GM18507 (cell line): ENCODE measurements at places on chromosomes 1 and 21.

DNA sequence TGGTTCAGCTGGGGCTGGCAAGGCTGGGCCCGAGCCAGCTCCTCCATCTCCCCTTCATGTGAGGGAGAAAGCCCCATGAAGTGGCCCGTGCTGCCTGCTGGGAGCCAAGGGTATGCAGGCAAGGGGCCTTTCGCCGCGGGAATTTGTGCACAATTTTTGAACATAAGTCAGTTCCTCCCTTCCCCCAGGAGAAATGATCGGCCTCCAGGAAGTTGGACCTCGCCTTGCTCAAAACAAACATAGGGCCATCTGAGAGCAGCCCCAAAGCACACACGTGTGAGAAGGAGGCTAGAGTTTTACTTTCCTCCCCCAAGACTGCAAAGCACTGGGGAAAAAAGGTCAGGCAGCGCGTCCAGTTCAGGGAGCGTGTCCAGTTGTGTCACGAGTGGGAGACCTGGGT, 64.7 kb downstream of the PRDM16 start:
- DNase-seq: no peak

- DNase-seq: no peak
Observed at GRCh38 chr1:175480343-175480822, 263.0 kb downstream of the TNR start.

GRCh38 chr1:72547412-72547811, 265.1 kb upstream of the NEGR1 start:
- no peak for DNase-seq

DNA sequence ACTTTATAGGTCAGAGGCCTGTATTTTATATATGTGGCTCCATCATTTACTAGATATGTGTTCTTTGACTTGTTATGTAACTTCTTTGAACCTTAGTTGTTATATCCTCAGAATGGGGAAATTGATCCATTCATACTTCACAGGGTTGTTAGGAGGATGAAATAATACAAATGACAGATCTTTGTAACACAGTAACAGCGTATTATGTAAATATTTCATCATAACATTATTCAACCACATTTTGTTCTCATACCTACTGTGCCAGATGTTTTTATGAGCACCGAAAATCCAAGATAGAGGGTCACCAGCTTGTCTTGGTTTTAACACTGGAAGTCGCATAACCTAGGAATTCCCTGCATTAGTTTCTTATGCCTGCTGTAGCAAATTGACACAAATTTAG, 3.3 kb downstream of the SUCO start:
- no peak for DNase-seq

- no peak for DNase-seq
Observed at GRCh38 chr1:22044690-22045420, 7.7 kb upstream of the CDC42 start.

DNA sequence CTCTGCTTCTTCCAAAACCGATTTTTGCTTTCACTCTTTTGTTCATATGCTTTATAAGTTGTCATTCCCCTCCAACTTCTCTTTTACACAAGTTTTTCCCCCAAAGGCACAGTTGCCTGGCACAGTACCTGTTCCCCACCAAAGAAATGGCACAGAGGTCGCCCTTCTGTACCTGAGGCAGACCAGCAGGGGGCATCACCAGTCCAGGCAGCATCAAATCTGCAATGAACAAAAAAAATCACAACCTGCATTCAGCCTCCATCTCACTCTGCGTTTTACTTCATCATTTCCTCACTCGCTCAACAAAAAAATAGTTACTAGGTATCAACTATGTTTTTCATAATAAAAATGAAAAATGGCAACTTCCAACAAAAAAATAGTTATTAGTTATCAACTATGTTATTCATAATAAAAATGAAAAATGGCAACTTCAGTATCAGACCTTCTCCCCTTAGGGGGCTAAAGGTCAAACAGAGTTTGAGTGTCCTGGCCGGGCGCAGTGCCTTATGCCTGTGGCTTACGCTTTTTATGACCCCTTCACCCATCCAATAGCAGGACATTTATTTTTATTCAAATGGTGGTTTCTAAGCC, 4.1 kb downstream of the EIF2D start:
- no peak for DNase-seq

DNA sequence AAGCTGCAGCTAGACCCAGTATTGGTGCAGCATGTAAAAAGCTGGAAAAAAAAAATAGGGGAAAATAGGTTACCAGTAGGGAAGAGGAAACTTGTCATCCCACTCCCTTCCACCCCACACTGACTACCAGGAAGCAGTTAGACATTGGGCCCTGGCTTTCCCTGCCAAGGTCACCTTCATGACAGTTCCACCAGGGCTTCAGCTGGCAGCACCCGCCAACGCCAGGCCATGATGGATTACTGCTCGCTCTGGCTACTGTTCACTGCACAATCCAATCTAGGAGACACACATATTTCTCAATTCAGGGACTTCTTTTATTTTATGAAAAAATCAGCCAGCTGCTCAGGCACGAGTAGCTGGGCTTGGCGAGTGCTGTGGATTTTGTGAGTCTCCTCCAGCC, 127.7 kb downstream of the DMRTA2 start:
- DNase-seq: no peak

- DNase-seq: no peak
Observed at GRCh38 chr1:9331016-9331415, 38.3 kb downstream of the SPSB1 start.

GRCh38 chr1:17227358-17227915, 21.5 kb upstream of the PADI3 start:
- no peak for DNase-seq

DNA sequence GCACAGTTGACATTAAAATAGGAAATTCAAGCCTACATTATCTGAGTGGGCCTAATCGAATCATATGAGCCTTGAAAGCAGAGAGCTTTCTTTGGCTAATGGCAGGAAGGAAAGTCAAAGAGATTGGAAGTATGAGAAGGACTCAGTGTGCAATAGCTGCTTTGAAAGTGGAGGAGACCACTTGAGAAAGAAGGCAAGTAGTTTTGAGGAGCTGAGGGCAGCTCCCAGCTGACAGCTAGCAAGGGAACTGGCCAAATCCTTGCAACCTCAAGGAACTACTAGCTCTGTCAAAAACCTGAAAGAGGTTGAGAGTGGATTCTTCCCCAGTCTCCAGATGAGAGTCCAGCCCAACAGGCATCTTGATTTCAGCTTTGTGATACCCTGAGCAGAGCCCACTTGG, 149.0 kb upstream of the CACYBP start:
- DNase-seq: no peak

DNA sequence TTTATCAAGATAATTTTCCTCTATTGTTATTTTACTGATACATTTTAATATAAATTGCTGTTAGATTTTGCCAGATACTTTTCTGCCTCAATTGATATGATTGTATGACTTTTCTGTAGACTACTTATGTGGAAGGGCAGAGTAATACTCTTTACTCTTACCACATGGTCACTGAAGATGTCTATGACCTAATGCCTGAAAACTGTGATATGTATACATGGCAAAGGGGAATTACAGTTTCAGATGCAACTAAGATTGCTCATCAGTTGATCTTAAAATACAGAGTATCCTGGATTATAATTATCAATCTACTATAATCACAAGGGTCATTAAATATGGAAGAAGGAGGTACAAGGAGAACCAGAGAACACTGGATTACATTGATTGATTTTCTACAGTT, 1528.0 kb downstream of the BRINP3 start:
- no peak for DNase-seq

GRCh38 chr1:57258557-57259325, 165.1 kb downstream of the DAB1 start:
- no peak for DNase-seq

DNA sequence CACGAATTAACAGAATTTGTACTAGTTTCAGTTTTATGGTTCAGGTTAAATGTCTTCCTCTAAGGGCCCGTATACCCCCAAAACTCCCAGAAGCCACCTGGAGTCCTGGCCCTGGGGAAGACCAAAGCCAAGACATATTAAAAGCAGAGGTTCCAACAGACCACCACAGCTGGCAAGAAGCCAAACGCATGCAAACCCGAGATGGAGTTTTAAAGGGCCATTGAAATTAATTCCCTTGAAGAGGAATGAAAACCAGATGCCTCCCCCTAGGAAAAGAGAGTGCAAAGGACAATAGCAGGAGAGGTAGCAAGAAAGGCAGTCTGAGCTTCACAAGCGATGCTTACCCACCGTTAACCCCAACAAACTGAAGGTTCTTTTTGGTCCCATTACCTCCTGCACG, 48.1 kb downstream of the KANK4 start:
- DNase-seq: no peak

GRCh38 chr1:97980530-97980929, 59.7 kb upstream of the DPYD start:
- DNase-seq: no peak

- DNase-seq: no peak
Observed at GRCh38 chr1:66723985-66724384, 28.3 kb upstream of the DYNLT5 start.

- no peak for DNase-seq
Observed at GRCh38 chr1:234942012-234942332, 186.7 kb downstream of the TOMM20 start.

DNA sequence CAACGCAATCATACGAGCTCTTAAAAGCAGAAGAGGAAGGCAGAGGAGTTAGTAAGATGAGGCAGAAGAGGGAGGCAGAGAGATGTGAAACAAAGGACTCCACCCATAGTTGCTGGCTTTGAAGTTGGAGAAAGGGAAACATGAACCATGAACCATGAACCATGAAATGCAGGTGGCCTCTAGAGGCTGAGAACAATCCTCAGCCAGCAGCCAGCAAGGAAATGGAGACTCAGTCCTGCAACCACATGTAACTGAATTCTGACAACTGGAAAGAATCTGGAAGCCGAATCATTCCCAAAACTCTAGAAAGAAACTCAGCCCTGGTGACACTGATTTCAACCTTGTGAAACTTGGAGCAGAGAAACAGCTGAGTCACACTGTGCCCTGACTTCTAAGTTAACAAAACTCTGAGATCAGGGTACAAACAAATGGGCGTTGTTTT, 10.1 kb downstream of the DIPK1A start:
- no peak for DNase-seq

- no peak for DNase-seq
Observed at GRCh38 chr1:7363450-7363849, 407.6 kb upstream of the VAMP3 start.

DNA sequence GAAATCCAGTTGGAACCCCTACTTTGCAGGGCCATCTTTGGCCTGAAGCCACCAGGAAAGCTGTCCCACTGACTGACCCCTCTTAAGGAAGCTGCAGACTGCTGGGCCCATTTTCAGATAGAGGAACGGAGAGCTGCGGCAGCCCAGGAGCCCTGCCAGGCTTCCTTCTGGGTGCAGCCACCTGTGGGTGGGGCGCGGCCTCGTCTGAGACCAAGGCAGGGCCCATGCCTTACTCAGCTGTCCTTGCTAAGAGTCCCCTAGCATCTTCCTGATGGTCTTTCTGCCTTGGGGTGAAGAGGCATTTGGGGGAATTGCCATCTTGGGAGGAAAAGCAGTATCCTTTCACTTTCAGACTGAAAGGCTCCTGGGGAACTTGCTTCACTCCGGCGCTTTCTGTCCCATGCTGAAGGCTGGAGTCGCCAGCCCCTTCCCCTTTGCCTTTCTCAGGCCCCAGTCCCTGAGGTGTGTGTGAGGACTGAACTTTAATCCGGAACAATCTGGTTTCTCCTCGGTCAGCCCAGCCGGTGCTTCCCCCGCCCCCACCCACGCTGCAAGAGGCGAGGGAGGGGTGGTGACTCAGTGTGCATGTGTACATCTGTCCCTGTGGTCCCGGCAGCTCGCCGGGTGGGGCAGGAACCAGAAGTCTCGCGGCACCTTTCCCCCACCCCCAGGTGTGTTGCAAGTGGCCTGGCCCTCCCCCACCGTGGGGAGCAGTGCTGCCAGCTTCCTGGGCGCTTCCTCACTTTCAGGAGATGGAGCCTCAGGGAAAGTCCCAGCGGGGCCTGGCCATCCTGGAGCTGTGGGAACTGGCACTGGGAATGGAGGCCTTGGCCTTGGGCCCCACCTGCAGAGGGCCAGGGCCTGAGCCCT, 5.1 kb downstream of the ZC3H12A start:
- DNase-seq: peak; percentile 83

- DNase-seq: no peak
Observed at GRCh38 chr1:222285526-222285925, 262.4 kb downstream of the HHIPL2 start.

DNA sequence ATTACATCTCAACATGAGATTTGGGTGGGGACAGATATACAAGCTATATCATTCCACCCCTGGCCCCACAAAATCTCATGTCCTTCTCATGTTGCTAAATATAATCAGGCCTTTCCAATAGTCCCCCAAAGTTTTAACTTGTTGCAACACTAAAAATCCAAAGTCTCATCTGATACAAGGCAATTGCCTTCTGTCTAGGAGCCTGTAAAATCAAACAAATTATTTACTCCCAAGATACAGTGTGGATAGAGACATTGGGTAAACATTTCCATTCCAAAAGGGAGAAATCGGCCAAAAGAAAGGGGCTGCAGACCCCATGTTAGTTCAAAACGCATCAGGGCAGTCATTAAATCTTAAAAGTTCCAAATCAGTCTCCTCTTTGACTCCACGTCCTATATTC, 47.0 kb downstream of the SYT14 start:
- DNase-seq: no peak

- DNase-seq: no peak
Observed at GRCh38 chr1:64811131-64811530, 66.3 kb downstream of the RAVER2 start.

GRCh38 chr1:109806733-109807400, 43.1 kb upstream of the EPS8L3 start:
- DNase-seq: no peak

DNA sequence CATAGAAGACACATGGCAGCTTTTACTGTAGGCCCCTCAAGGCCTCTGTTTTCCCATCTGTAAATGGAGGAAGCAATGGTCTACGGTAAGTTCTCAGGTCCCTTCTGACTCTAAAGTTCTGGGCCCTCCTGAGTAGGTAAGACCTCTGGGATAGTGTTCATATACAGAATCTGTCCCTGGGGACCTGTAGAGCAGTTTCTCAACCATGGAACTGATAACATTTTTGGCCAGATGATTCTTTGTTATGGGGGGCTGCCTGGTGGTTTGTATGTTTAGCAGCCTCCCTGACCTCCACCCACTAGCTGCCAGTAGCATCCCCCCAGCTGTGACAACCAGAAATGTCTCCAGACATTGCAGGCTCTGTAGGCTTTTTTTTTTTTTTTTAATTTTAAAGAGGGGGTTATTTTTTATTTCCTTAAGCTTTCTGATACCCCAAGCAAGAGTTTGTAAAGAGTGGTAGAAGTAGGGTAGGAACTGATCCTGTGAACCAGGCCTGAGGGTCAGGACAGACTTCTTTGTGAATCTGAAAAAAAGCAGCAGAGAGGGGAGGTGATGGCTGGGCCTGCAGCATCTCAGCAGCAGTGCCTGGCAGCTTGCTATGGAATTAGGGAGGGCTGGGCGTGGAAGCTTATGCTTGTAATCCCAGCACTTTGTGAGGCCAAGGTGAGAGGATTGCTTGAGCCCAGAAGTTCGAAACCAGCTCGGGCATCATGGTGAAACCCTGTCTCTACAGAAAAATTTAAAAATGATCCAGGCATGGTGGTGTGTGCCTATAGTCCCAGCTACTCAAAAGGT, 20.2 kb upstream of the TCEA3 start:
- DNase-seq: no peak

GRCh38 chr1:28885977-28886730, 28.2 kb upstream of the EPB41 start:
- no peak for DNase-seq

GRCh38 chr1:229088711-229089110, 182.2 kb upstream of the RAB4A start:
- DNase-seq: no peak

GRCh38 chr21:35256468-35256988, 207.4 kb upstream of the RUNX1 start:
- DNase-seq: no peak
